ENCODE measurements at places on chromosomes 7 and 10. TPM values are rescaled to one million over a fixed set of nuclear protein-coding genes. Genes with fewer than 3 reads are reported as not detected.

The NODAL gene
- 0.12 TPM for total RNA-seq

The OR6B1 gene
- total RNA-seq = not detected

The GPR26 gene
- total RNA-seq = not detected

The POLR2J3 gene
- 28.1 TPM for total RNA-seq

The CTBP2 gene
- total RNA-seq = 99.5 TPM

DNA sequence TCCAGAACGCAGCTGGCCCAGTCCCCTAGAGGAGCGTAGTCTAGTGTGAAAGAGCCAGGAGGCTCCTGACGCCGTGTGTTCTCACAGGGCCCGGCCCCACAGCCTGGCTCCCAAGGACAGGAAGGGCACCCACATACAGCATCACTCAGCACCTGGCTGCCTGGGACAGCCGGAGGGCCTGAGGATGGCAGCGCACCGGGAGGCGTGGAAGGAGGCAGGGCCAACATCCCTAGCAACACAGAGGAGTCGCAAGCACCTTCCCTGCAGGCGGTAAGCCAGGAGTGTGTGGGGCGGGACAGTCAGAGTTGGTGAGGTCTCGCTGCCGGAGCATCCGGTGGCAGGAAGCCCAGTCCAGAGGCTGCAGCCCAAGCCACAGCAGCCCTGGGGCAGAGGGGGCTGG lies 125.8 kb downstream of the MAD1L1 start:
- no peak for DNase-seq

- DNase-seq = no peak
Measured at GRCh38 chr7:13604178-13604577, 385.3 kb downstream of the ETV1 start.

DNA sequence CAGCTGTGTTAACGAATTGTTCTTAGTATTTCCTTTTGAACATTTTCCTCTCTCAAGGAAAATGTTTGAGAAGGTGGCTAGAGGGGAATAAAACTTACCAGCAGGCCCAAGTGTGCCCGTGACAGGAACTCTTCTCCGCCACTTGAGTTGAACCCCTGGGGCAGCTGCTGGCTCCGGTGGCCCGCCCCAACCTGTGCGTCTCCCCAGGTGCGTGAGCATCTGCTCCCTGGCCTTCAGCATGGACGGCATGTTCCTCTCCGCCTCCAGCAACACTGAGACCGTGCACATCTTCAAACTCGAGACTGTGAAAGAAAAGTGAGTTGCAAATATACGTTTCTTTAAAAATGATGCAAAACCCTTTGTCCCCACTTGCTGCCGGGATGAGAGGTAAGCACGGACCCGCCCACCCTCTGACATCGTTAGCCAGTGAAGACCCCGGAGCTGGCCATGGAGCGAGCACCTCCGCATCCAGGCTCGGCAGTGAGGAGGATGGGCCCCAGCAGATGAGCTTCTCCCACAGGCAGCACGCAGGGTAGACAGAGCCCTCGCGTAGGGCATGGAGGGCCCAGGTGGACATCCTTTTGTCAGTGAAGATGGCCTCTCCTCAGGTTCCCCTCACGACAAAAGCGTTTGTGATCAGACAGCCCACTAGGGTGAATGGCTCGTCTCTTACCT lies 35.7 kb downstream of the WIPI2 start:
- DNase-seq = no peak

DNA sequence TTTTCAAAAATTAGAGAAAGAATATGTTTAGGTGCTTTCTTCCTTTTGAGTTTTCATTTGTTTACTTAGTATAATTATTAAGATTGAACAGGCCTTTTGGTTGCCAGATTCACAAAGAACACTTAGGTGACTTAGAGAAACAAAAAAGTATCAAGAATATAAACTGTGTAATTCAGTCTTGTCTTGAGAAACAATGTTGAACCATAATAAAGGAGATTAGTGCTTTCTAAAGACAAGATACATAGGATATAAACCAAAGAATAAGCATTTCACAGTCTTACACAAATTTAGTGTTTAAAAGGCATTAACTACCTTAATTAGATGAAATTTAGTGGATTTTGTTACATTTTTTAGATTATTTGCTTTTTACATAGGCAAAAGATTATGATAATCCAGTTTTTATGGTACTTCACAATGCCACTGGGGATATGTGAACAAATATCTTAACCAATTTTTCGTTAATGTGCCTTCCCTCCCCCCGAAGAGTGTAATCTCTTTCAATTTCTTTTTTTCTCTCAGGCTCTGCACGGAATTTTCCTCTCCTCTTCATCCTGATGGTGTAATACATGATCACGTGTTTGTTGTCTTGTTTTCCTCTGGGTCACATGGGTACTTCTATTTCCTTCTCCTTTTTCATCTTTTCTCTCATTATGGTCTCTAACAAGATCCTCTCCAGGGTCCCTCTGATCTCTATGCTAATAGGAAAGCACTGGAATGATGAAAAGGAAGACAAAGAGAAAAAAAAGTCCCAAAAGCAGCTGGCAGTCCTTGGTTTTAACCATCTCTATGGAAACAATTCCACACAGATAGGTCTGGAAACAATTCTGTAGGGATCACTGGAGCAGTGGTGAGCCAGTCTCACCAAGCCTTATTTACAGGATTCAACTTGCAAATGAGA lies 3.7 kb upstream of the HNRNPH3 start:
- no peak for DNase-seq

GRCh38 chr7:22833113-22833855 lies 10.6 kb upstream of the TOMM7 start:
- DNase-seq = no peak

GRCh38 chr7:143199040-143199439 lies 15.8 kb downstream of the TAS2R39 start:
- no peak for DNase-seq

- DNase-seq = no peak
Measured at GRCh38 chr10:22629852-22630233, 84.5 kb downstream of the PIP4K2A start.

- no peak for DNase-seq
Measured at GRCh38 chr10:22752272-22752889, 38.0 kb upstream of the PIP4K2A start.

DNA sequence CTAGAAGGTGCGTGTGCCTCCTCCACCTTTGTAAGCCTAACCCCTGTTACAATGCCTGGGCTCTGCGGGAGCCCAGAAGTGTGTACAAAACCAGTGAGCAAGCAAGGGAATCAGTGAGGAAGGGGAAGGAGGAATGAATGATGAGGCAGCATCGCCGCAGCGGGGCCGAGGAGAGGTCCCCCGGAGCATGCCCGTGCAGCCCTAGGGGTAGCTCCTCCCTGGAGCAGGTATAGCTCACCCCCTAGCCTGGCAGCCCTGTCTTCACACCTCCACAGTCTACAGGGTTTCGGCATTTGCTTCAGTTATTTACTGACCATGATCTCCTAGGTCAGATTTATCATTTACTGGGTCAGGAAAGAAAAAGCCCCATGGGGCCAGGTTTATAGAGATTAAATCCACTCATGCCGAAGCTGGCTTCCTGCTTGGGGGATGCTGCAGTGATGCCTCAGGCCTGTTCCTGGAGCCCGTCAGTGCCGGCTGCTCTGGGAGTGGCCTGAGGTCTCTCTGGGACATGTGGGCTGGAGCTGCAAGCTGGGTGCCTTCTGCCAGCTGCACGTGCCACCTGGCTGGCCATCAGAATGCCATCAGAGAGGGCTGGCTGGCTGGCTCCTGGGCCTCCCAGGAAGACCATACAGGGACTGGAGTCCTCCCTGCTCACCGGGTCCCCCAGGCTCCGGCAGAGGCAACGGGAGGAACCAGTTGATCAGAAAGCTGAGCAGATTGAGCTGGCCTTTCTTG lies 138.9 kb downstream of the GRK5 start:
- DNase-seq = no peak

DNA sequence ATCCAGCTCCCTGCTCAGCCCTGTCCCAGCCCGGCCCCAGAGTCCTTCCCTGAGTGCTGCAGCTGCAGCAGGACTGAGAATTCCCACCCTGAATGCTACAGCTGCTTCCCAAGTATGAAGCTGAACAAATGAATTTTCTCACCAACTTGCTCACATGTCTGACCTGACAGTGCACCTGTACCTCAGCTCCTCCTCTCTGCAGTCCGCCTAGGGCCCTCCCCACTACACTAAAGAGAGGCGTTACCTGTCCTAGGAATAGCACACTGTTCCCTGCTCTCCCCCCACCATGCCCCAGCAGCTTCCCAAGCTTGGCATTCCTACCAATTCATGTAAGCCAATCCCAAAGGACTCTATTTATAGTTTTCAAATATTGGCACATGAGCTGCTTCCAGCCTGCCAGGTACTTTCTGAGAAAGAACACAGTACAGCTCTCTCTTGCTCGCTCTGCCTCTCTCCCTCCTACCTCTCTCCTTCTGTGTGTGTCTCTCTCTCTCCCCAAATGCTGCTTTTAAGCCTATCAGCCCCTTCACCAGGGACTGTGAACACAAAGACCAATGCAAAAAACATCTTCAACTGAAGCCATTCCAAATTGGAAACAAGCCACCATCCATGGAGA lies 400.1 kb downstream of the TNS3 start:
- no peak for DNase-seq

All from mucosa of gallbladder (tissue), 1 donor.